ENCODE measurements at places on chromosomes 1 and 21. TPM values are rescaled to one million over a fixed set of nuclear protein-coding genes. Genes with fewer than 3 reads are reported as not detected.

Gene KMO
- 0.18 TPM for total RNA-seq

Gene MXRA8
- 0.98 TPM for total RNA-seq

Gene CCDC27
- not detected for total RNA-seq

Gene C8B
- total RNA-seq = not detected

Gene SLC41A1
- total RNA-seq = 33.6 TPM

Gene IRF6
- 1.2 TPM for total RNA-seq

Gene S100A7
- not detected for total RNA-seq

Gene PLA2G2D
- not detected for total RNA-seq

Gene PLA2G2C
- total RNA-seq = 0.29 TPM

Gene CDC42BPA
- total RNA-seq = 1.8 TPM

Gene SIM2
- not detected for total RNA-seq

Gene SPRR3
- not detected for total RNA-seq

Gene NPR1
- total RNA-seq = not detected

Gene KRTAP19-3
- not detected for total RNA-seq

Gene OR2T11
- not detected for total RNA-seq

Gene ADCY10
- 0.05 TPM for total RNA-seq

Gene S100A7A
- total RNA-seq = not detected

Gene SPRR2G
- total RNA-seq = not detected

Gene SPATA21
- total RNA-seq = not detected

Gene PTCH2
- 0.13 TPM for total RNA-seq

Gene HLX
- not detected for total RNA-seq

Gene HSD3B1
- total RNA-seq = not detected

Gene CEP350
- total RNA-seq = 38.9 TPM

Gene SLC44A5
- total RNA-seq = 0.11 TPM

Gene LCE3C
- total RNA-seq = not detected

Gene ERG
- total RNA-seq = not detected

Gene CRP
- total RNA-seq = not detected

Gene BTBD8
- total RNA-seq = 2.0 TPM

Gene RPF1
- 61.9 TPM for total RNA-seq

Gene OR6N1
- not detected for total RNA-seq

Gene BCL2L15
- 0.40 TPM for total RNA-seq

Gene C1orf94
- not detected for total RNA-seq

Gene NOS1AP
- 0.18 TPM for total RNA-seq

Gene KCNE2
- not detected for total RNA-seq

Gene SPRR2B
- total RNA-seq = not detected

Gene C8A
- not detected for total RNA-seq

Gene TEX38
- total RNA-seq = not detected

Gene KLHDC8A
- not detected for total RNA-seq

Gene TMEM54
- total RNA-seq = 1.9 TPM

Gene WNT2B
- total RNA-seq = not detected

Gene KCNK2
- not detected for total RNA-seq

Gene UTS2
- not detected for total RNA-seq

Gene WNT4
- total RNA-seq = not detected

Gene PRAMEF15
- total RNA-seq = not detected

Gene ETV3L
- total RNA-seq = not detected

Gene KRTAP19-5
- total RNA-seq = not detected

Gene NTMT2
- total RNA-seq = not detected

Gene LCE3D
- total RNA-seq = not detected

Gene PRELP
- not detected for total RNA-seq

Data from activated CD8-positive, alpha-beta T cell treated with anti-CD3 and anti-CD28 coated beads for 36 hours (primary cell).